ENCODE measurements at places on chromosomes 12 and 14. TPM values are rescaled to one million over a fixed set of nuclear protein-coding genes. Genes with fewer than 3 reads are reported as not detected.

Gene CLEC4D
- total RNA-seq = 0.11 TPM

Gene LRTM2
- total RNA-seq = not detected

DNA sequence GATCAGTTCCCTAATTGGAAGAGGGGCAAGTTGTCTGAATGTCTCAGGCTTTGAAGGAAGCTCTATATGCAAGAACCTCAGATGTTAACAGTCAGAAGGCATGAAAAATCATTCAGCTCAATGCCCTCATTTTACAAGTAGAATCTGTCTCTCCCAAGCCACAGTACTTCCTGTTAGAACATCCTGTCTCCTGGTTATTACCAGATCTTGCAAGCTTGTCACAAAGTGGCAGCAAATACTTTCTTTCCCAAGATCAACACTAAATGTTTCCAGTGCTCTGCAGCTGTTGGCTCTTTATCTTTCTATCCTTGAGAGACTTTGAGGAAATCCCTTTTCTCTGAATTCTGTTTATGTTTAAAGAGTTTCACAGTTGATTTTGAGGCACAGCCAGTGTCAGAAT is 235.5 kb downstream of the AKAP6 start:
- DNase-seq = no peak

DNA sequence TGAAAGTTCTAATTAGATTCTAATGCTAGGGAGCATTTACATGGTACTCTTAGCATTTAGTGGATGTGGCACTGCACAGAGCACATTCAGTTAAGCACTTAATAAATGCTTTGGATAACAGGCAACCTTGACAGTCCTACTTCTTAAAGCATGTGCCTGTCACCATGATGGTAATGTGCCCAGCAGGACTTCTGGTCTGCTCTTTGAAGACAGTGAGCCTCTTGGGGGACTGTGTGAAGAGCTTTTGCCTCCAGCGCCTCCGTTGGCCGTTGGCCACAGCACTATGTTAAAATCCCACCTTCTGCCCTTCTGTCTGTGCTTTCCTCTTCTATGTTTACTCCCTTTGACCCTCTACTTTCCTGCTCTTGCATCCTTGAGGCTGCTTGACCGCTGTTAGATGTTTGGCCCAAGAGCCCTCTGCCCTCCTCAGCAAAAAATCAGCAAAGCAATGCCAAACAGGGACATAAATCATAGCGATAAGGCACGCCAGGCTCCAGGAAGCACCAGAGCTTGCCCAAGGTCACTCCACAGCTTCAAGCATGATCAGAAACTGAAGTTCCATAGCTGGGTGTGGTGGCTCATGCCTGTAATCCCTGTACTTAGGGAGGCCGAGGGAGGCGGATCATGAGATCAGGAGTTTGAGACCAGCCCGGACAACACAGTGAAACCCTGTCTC is 8.3 kb downstream of the CDKL1 start:
- no peak for DNase-seq
